ENCODE measurements at places on chromosomes 7 and 10. TPM values are rescaled to one million over a fixed set of nuclear protein-coding genes. Genes with fewer than 3 reads are reported as not detected.

DNA sequence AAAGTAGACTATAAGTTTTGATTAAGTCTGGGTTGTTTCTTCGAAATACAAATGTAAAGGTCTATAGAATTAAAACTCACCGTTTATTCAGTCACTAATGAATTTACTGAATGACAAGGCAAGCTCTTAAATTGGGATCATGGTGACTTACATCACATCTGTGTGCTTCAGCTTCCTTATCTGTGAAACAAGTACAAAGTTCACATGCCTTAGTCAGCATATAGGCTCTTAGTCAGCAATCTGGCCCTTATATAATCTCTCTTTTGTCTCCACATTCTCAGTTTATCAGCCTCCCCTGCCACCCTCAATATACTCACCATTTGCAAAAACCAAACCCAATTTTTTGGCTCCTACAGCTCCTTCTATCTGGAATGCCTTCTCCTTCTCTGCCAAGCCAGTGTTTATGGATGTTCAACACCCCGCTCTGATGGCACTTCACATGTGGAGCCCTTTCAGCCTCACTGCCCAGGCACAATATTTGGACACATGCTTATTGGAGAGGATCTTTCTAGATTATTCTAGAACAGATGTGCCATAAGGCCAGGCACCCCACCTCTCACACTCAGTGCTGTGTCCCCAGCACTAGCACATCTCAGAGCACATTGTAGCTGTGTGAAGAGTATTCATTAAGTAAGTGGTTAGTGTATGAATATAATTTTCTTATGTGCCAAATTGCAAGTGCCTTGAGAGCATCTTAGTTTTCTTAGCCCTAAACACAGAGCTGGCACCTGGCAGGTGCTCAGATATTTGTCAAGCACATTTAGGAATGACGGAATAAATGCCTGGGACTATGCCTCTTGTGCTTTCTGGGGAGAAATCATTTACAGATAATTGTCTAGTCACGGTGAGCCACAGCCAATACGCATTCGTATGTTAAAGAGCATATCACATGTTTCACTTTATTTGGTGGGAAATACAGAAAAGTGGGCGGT is 9.8 kb upstream of the LAMB1 start:
- peaks cover 35% of the 10 kb centered on the region for H3K27me3 ChIP-seq
- no peak overlapping the region for H3K4me3 ChIP-seq
- peaks cover 7% of the 10 kb centered on the region for H3K4me1 ChIP-seq
- no peaks in the 10 kb centered on the region for H3K36me3 ChIP-seq
- DNase-seq = no peak
- H3K27ac ChIP-seq = no peak overlapping the region

DNA sequence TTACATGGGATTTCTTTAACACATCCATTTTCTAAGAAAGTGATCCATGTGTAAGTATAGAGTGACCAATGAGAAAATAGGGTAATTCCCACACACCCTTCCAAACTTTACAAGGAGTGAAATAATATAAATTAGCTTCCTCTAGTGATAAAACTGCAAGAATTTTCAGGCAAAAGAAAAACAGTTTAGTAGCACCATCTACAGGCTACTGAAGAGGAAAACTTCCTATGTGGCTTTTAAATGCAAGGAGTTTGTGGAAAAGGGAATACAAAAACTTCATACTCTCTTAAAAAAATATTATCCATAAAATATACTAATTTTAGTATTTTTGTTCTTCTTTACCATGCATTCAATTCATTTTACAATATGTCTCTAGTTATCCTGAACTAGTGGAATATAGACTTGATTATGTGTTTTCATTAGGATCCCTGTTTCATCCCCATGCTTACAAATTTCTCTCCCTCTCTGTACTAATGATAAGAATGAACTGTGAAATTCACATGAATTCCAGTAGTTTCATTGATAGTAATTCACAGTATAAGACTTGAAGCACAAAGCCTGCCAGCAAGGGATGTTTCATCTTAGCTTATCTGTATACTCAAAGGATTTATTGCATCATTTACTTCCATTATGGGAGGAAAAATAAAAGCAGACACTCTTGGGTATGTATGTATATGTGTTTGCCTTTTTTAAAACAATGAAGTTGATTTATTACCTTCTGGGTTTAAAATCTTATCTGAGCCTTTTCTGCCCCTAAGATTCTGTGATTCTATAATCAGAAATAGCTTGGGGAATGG is 442.9 kb downstream of the AUTS2 start:
- H3K27me3 ChIP-seq = peaks cover 7% of the 10 kb centered on the region
- H3K27ac ChIP-seq = no peak overlapping the region
- no peaks in the 10 kb centered on the region for H3K4me1 ChIP-seq
- H3K4me3 ChIP-seq = no peak overlapping the region

- DNase-seq = no peak
- H3K27me3 ChIP-seq = no peaks in the 10 kb centered on the region
- H3K27ac ChIP-seq = no peak overlapping the region
- no peaks in the 10 kb centered on the region for H3K4me1 ChIP-seq
Observed at GRCh38 chr10:5641501-5641900, 24.9 kb downstream of the ASB13 start.

- no peaks in the 10 kb centered on the region for H3K36me3 ChIP-seq
- peaks cover 4% of the 10 kb centered on the region for H3K4me1 ChIP-seq
- peak overlapping the region; percentile 79 for H3K4me3 ChIP-seq
- peak; percentile 73 for DNase-seq
- H3K27ac ChIP-seq = peak overlapping the region; percentile 40
- no peaks in the 10 kb centered on the region for H3K27me3 ChIP-seq
Observed at GRCh38 chr7:142626420-142627035, 122.7 kb upstream of the PRSS1 start.

DNA sequence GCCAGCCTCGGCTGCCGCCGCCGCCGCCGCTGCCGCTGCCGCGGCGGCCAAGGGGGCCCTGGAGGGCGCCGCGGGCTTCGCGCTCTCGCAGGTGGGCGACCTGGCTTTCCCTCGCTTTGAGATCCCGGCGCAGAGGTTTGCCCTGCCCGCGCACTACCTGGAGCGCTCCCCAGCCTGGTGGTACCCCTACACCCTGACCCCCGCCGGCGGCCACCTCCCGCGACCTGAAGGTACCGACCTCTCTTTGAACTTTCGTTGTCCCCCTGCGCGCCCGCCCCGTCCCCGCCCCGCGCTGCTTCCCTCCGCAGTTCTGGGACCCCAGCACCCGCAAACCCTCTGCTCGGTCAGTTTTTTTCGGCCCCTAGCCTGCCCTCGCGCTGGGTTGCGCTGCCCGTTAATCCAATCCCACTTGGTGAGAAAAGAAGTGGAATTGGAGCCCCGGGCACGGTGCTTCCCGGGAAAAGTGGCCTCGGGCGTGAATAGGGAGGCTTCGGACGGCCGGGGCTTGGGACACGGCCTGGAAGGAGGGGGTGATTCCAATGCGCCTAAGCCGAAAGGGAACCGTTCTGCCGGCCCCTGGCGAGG is 543 bp downstream of the HMX3 start:
- peak overlapping the region; percentile 81 for H3K4me3 ChIP-seq
- peaks cover 41% of the 10 kb centered on the region for H3K4me1 ChIP-seq
- no peak overlapping the region for H3K27ac ChIP-seq
- H3K27me3 ChIP-seq = peaks cover 78% of the 10 kb centered on the region

- no peaks in the 10 kb centered on the region for H3K4me1 ChIP-seq
- H3K4me3 ChIP-seq = no peak overlapping the region
- H3K27ac ChIP-seq = no peak overlapping the region
- H3K27me3 ChIP-seq = no peaks in the 10 kb centered on the region
- no peaks in the 10 kb centered on the region for H3K36me3 ChIP-seq
- DNase-seq = no peak
Observed at GRCh38 chr7:31432836-31433340, 81.0 kb upstream of the ITPRID1 start.

GRCh38 chr7:55254242-55254595 is 110.9 kb upstream of the LANCL2 start:
- H3K36me3 ChIP-seq = no peaks in the 10 kb centered on the region
- peaks cover 62% of the 10 kb centered on the region for H3K27me3 ChIP-seq
- peaks cover 12% of the 10 kb centered on the region for H3K4me1 ChIP-seq
- no peak overlapping the region for H3K27ac ChIP-seq
- DNase-seq = peak; percentile 5
- peak overlapping the region; percentile 68 for H3K4me3 ChIP-seq

GRCh38 chr10:128855618-128856428 is 611.2 kb upstream of the MGMT start:
- DNase-seq = no peak
- no peak overlapping the region for H3K4me3 ChIP-seq
- peaks cover 9% of the 10 kb centered on the region for H3K27me3 ChIP-seq
- H3K36me3 ChIP-seq = no peaks in the 10 kb centered on the region
- H3K27ac ChIP-seq = no peak overlapping the region

DNA sequence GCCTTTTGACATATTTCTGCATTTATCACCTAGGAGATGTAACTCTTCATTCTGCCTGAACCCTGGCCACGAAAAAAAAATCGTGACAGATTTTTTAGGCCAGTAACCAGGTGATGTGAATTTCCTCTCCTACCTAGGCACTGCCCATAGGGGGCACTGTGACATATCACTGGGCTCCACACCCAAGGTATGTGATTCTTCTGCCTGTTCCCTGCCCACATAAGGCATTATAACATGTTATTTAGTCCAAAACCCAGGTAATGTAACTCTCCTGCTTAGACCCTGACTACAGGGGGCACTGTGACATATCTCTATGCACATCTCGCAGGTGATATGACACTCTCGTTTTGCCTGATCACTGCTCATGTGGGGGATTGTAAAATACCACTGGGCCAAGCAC is 29.5 kb upstream of the ZNF107 start:
- H3K27ac ChIP-seq = no peak overlapping the region
- H3K4me1 ChIP-seq = no peaks in the 10 kb centered on the region
- H3K27me3 ChIP-seq = no peaks in the 10 kb centered on the region
- H3K36me3 ChIP-seq = no peaks in the 10 kb centered on the region
- no peak overlapping the region for H3K4me3 ChIP-seq

- H3K4me3 ChIP-seq = peak overlapping the region; percentile 58
- peak overlapping the region; percentile 7 for H3K27ac ChIP-seq
- H3K27me3 ChIP-seq = no peaks in the 10 kb centered on the region
- peak; percentile 3 for DNase-seq
- H3K4me1 ChIP-seq = peaks cover 19% of the 10 kb centered on the region
Observed at GRCh38 chr10:352476-353235, 217.4 kb downstream of the ZMYND11 start.

DNA sequence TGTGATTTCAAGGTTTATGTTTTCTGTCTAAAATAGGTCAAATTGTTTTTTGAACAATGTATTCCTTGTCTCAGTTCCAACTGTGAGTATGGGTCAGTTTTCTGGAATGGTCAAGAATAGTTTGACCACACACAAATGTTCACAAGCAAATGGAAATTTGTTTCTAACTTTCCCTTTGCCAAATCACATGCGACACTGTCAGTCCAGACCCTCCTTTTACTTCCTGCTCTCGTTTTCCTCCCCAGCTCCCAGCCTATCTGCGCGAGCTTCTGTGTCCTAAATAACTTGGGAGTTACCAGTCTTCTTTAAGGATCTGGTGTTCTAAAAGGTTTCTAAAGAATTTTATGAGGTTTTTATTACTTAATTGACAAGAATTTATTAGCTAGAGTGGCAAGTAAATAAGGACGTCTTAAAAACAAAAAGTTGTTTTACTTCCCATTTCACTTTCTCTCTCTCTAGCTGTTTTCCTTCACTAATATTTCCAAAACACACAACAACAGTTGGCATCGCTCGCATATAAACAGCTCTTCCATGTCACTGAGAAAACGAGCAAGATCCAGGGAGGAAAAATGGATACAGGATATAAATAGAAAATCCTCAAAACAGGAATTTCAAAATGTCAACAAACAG is 266.1 kb upstream of the KLF6 start:
- H3K4me3 ChIP-seq = no peak overlapping the region
- no peaks in the 10 kb centered on the region for H3K36me3 ChIP-seq
- H3K27me3 ChIP-seq = peaks cover 10% of the 10 kb centered on the region
- no peak overlapping the region for H3K27ac ChIP-seq

- no peak overlapping the region for H3K4me3 ChIP-seq
- peaks cover 6% of the 10 kb centered on the region for H3K36me3 ChIP-seq
- H3K4me1 ChIP-seq = peaks cover 17% of the 10 kb centered on the region
- no peak for DNase-seq
- H3K27ac ChIP-seq = no peak overlapping the region
Observed at GRCh38 chr7:4781366-4782069, 6.1 kb downstream of the AP5Z1 start.

GRCh38 chr7:41696323-41696916 is 6.5 kb downstream of the INHBA start:
- H3K4me3 ChIP-seq = no peak overlapping the region
- no peaks in the 10 kb centered on the region for H3K36me3 ChIP-seq
- peak; percentile 12 for DNase-seq
- no peaks in the 10 kb centered on the region for H3K4me1 ChIP-seq
- H3K27me3 ChIP-seq = peaks cover 47% of the 10 kb centered on the region

- no peak overlapping the region for H3K4me3 ChIP-seq
- H3K27ac ChIP-seq = no peak overlapping the region
- H3K27me3 ChIP-seq = peaks cover 8% of the 10 kb centered on the region
- DNase-seq = no peak
Observed at GRCh38 chr7:45683556-45684148, 109.5 kb downstream of the ADCY1 start.

DNA sequence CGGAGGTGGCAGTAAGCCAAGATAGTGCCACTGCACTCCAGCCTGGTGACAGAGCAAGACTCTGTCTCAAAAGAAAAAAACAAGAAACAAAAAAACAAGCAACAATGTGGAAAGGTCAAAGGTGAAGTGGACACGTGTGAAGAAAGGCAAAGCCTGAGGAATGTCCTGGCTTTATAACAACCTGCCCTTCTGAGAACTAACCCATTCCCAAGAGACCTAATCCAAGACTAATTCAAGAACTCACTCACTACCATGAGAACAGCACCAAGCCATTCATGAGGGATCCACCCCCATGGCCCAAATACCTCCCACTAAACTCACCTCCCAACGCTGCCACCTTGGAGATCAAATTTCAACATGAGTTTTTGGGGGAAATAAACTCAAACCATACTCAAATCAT is 47.5 kb upstream of the KIF5B start:
- DNase-seq = no peak
- H3K36me3 ChIP-seq = peaks cover 6% of the 10 kb centered on the region
- H3K27me3 ChIP-seq = no peaks in the 10 kb centered on the region
- no peak overlapping the region for H3K27ac ChIP-seq
- no peaks in the 10 kb centered on the region for H3K4me1 ChIP-seq

- H3K27me3 ChIP-seq = peaks cover 27% of the 10 kb centered on the region
- peak overlapping the region; percentile 73 for H3K27ac ChIP-seq
- H3K4me1 ChIP-seq = peaks cover 17% of the 10 kb centered on the region
- H3K4me3 ChIP-seq = no peak overlapping the region
- no peaks in the 10 kb centered on the region for H3K36me3 ChIP-seq
Observed at GRCh38 chr7:26061678-26062603, 90.1 kb upstream of the NFE2L3 start.

The AKR1D1 gene
- not detected for total RNA-seq

The TRIL gene
- total RNA-seq = not detected

The NUTM2E gene
- total RNA-seq = not detected

The CYP3A7 gene
- not detected for total RNA-seq

The SYNPO2L gene
- not detected for total RNA-seq

The CELF2 gene
- total RNA-seq = 124 TPM

The CHRM2 gene
- total RNA-seq = not detected

The HOXA2 gene
- not detected for total RNA-seq

All from activated T-cell treated with anti-CD3 and anti-CD28 coated beads, Interleukin-2, amount 50 U/mL, for 72 hours (primary cell).